Neural crest cell (in vitro differentiated cells): ENCODE measurements at places on chromosomes 12 and 14.

GRCh38 chr12:52673217-52673616 is 7.0 kb downstream of the KRT1 start:
- H3K27ac ChIP-seq: no peak overlapping the region
- no peaks in the 10 kb centered on the region for H3K36me3 ChIP-seq
- H3K4me3 ChIP-seq: no peak overlapping the region
- DNase-seq: no peak
- H3K4me1 ChIP-seq: no peaks in the 10 kb centered on the region

- no peak overlapping the region for H3K27ac ChIP-seq
- no peak overlapping the region for H3K4me3 ChIP-seq
- no peak for DNase-seq
- peaks cover 26% of the 10 kb centered on the region for H3K27me3 ChIP-seq
- no peaks in the 10 kb centered on the region for H3K36me3 ChIP-seq
Observed at GRCh38 chr14:104547310-104547997, 32.1 kb upstream of the C14orf180 start.

DNA sequence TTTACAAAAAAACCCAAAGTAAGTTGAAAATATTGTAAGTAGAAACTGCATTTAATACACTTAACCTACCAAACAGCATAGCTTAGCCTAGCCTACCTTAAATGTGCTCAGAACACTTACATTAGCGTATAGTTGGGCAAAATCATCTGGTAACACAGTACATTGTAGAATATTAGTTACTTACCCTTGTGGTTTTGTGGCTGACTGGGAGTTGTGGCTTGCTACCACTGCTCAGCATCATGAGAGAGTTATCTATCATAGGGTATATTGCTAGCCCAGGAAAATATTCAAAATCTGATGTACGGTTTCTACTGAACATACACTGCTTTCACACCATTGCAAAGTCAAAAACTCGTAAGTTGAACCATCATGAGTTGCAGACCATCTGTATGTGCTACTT is 141.7 kb upstream of the GARIN6 start:
- DNase-seq: no peak
- no peak overlapping the region for H3K4me3 ChIP-seq
- H3K27ac ChIP-seq: no peak overlapping the region
- H3K4me1 ChIP-seq: no peaks in the 10 kb centered on the region

DNA sequence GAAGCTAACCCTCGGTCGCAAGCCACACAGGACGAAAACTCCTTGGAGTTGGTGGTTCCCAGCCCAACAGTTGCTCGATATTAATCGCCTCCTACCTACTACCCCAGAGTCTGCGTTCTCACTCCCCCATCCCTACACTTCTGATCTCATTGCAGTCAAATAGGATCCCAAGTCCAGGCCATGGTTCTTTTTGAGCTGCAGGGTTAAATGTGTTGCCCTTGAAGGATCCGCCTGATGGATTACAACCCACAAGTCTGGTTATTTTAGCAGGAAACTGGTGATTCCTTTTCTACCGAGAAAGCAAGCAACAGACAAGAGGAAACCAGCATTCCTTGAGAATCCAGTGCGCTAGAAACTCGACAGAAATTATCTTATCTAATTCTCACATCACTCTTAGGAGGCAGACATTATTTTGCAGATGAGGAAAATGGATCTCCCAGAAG is 785 bp upstream of the NIN start:
- DNase-seq: no peak
- peak overlapping the region; percentile 96 for H3K4me3 ChIP-seq
- peaks cover 11% of the 10 kb centered on the region for H3K27me3 ChIP-seq
- H3K27ac ChIP-seq: peak overlapping the region; percentile 87
- peaks cover 48% of the 10 kb centered on the region for H3K4me1 ChIP-seq

- no peak overlapping the region for H3K4me3 ChIP-seq
- peaks cover 20% of the 10 kb centered on the region for H3K4me1 ChIP-seq
- H3K36me3 ChIP-seq: peaks cover 2% of the 10 kb centered on the region
- no peak for DNase-seq
- H3K27ac ChIP-seq: no peak overlapping the region
Observed at GRCh38 chr12:96208801-96209549, 14.8 kb downstream of the ELK3 start.

DNA sequence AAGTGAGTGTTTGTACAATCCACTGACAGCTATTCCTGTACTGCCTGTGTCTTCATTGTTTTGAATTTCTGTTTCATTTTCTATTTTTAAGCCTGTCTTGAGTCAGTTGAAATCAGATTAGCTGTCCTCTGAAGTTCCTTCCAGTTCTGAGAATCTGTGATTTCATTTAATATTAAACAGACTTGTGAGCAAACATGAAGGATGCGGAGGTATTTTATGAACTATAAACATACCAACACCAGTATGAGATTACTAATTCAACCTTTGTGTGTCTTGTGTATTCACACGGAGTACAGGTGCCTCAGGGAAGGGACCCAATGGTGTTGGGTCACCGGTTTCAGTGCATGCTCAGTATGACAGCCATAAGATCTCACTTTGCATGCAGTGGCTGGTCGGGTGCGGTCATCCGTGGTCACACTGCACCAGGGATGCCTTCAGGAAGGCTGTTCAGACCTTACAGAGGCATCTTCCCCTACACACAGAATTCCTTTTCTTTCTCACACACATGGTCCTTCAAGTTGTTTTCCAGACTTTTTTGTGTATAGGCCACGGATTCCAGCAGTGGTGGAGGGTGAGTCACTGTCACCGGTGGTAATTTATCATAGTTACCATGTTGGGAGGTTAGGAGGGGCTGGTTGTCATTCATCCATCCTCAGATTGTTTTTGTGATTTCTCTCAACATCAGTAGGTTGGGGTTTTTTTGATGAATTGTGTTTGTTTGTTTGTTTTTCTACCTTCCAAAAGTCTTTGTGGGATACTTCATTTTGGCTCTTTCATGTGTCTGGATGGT is 103.0 kb upstream of the SFSWAP start:
- no peak overlapping the region for H3K4me3 ChIP-seq
- H3K27ac ChIP-seq: no peak overlapping the region
- H3K27me3 ChIP-seq: peaks cover 2% of the 10 kb centered on the region
- no peak for DNase-seq
- peaks cover 45% of the 10 kb centered on the region for H3K4me1 ChIP-seq

GRCh38 chr12:121701667-121702277 is 10.8 kb upstream of the TMEM120B start:
- no peaks in the 10 kb centered on the region for H3K4me1 ChIP-seq
- no peak overlapping the region for H3K27ac ChIP-seq
- H3K36me3 ChIP-seq: no peaks in the 10 kb centered on the region
- peaks cover 10% of the 10 kb centered on the region for H3K27me3 ChIP-seq
- no peak for DNase-seq

- no peak for DNase-seq
- peak overlapping the region; percentile 52 for H3K27ac ChIP-seq
- H3K4me3 ChIP-seq: no peak overlapping the region
Observed at GRCh38 chr12:124026755-124027745, 54.0 kb downstream of the ZNF664 start.

DNA sequence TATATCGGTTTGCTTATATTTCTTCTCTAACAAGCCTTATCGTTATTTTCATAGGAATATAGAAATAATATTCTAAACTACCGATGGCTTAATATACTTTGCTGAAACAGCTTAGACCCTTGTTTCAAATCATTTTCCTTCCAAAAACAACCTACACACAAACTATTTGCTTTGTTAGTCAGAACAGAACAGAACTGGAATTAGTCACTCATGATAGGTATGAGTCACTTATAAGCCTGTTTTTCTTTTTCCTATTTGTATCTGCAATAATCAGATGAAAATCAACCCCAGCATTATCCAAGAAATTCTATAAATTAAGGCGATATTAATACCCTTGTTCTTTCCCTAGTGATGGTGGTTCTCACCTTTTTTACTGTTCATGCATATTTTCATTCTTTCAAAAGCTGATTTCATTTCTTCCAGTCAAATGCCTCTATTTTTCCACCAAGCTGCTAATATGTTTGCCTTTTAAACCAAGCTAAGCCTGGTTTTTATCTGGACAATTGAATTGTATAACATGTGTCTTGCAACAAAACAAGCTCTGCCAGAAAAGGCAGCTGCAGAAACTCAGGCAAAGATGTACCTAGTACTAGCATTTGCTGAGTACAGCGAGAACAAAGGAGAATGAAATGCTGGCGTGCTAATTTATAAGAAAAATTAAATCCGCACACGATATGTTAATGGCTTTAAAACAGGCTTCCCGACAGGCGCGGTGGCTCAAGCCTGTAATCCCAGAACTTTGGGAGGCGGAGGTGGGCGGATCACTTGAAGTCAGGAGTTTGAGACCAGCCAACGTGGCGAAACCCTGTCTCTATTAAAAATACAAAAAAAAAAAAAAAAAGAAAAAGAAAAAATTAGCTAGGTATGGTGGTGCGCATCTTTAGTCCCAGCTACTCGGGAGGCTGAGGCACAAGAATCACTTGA is 1418.2 kb downstream of the AACS start:
- no peak for DNase-seq
- H3K4me3 ChIP-seq: no peak overlapping the region
- no peaks in the 10 kb centered on the region for H3K27me3 ChIP-seq
- H3K27ac ChIP-seq: no peak overlapping the region

DNA sequence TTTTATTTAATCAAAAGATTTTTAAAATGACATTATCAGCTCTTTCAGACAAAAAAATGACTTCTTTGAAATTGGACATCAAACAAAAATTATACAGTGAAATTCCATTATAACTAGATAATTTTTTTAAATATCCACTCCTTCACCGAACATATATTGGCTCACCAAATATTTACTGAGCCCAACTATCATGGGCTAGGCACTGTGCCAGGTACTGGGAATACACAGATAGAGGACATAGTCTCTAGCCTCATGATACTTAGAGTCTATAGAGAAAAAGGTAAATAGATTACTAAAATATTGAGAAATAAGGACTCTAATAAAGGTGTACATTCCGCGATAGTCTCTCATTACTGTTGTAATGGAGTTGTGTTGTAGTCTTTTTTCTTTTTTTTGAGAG is 219.9 kb downstream of the SEC23A start:
- no peak overlapping the region for H3K27ac ChIP-seq
- no peaks in the 10 kb centered on the region for H3K4me1 ChIP-seq
- H3K36me3 ChIP-seq: no peaks in the 10 kb centered on the region
- H3K4me3 ChIP-seq: no peak overlapping the region
- DNase-seq: no peak
- H3K27me3 ChIP-seq: no peaks in the 10 kb centered on the region

- DNase-seq: no peak
- H3K27ac ChIP-seq: no peak overlapping the region
- H3K4me1 ChIP-seq: no peaks in the 10 kb centered on the region
- no peaks in the 10 kb centered on the region for H3K36me3 ChIP-seq
Observed at GRCh38 chr12:20451761-20452160, 83.4 kb downstream of the PDE3A start.

DNA sequence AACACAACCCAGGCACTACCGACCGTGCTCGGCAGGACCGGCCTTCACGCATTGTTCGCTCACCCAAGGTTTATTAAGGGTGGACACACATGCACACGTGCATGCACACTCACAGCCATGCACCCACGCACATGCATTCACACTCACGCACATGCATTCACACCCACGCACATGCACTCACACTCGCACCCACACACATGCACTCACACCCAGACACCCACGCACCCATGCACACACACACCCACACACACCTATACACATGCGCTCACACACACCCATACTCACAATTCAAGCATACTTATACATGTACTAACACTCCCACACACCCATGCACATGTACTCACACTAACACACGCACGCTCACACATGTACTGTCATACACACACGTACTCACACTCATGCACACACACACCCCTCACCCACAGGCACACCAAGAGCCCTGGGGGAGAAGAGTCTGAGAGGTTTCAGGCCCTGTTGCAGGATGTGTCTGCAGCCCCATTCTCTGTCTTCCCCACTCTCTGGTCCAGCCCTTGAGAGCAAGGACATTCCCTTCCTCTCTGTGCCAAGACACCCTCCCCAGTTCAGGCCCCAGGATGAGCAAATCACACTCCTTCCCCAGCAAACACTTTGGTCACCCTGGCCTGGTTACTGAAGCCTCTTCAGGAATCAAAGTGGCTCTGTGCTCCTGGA is 49.4 kb upstream of the BCL11B start:
- H3K27ac ChIP-seq: no peak overlapping the region
- H3K4me3 ChIP-seq: no peak overlapping the region
- DNase-seq: no peak
- H3K36me3 ChIP-seq: no peaks in the 10 kb centered on the region
- peaks cover 14% of the 10 kb centered on the region for H3K4me1 ChIP-seq

DNA sequence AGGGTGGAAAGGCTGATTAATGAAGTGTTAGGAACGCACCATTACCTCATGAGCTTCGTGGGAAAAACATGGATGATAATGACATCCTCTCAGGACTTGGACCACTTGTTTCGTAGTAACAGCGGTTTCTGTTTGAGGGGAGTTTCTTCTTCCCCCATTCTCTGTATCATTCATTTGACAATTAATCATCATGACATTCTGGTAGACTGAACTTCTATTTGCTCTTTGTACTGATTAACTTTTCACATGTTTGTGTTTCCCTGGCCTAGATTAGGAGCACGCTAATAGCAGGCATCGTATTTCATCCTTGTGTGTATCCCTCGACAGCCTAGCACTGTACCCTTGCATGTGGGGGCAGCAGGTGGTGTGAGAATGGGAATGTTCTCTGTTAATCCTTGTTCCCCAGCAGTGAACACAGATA is 8.0 kb downstream of the LRRC74A start:
- peaks cover 3% of the 10 kb centered on the region for H3K36me3 ChIP-seq
- H3K27ac ChIP-seq: peak overlapping the region; percentile 76
- no peaks in the 10 kb centered on the region for H3K27me3 ChIP-seq
- no peak overlapping the region for H3K4me3 ChIP-seq
- H3K4me1 ChIP-seq: peaks cover 47% of the 10 kb centered on the region

DNA sequence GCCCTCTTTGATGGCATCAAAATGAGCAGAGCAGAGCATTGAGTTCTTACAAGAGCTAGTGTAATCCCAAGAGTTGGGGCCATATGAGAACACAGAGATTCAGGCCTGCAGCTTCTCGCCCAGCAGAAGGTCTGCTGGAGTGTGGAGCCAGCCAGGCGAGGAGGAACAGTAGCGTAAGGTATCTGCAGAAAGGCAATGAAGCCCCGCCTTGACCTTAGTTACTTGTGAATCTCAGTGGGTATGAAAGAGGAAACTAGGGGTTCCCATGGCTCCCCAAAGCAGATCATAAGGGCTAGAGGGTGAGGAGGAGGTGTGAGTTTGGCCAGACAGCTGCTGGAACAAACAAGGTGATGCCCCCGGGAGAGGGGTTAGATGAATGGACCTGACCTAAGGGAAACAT is 49.4 kb downstream of the SLC8A3 start:
- H3K27ac ChIP-seq: no peak overlapping the region
- H3K4me3 ChIP-seq: no peak overlapping the region
- no peaks in the 10 kb centered on the region for H3K4me1 ChIP-seq
- H3K27me3 ChIP-seq: peaks cover 24% of the 10 kb centered on the region
- DNase-seq: no peak

DNA sequence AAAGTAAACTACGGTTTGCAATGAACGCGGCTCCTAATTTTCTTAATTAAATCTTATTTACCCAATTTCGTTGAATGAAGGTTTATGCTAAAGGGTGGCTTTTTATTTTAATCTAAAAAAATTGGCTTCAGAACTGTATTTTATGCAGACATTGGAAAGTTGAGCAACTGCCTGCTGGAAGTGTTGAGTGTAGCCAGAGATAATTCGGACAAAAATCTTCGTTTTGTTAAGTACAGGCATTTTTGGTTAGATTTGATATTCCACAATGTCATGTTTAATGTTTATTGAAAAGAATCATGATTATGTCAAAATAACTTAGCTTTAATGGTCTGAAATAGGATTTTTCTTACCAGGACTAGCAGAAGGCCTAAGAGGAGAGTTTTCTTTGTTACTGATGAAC is 875 bp downstream of the IRAK3 start:
- no peak for DNase-seq
- H3K4me1 ChIP-seq: peaks cover 4% of the 10 kb centered on the region
- H3K36me3 ChIP-seq: peaks cover 2% of the 10 kb centered on the region
